ENCODE measurements at places on chromosomes 2 and 18. TPM values are rescaled to one million over a fixed set of nuclear protein-coding genes. Genes with fewer than 3 reads are reported as not detected.

DNA sequence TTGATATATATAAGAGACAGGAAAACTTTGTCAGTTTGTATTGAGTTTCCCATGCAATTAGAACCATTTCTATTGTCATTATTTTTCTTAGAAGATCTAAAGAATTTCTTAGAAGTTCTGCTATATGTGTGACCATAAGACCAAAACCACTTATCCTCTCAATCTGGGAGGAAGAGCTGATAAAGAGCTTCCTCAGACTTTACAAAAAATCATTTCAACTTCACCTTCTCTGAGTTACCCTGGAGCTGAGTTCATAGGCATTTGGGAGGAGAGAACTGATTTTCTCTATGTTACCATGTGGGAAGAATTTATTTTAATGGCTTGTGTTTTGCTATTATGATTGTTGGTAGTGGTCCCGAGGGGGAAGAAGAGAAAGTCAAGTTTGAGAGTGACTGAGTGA lies 329.3 kb downstream of the GPD2 start:
- H3K27ac ChIP-seq, result no peak overlapping the region
- no peak overlapping the region for H3K4me3 ChIP-seq
- H3K36me3 ChIP-seq, result no peaks in the 10 kb centered on the region
- no peak for DNase-seq

- no peak overlapping the region for H3K4me3 ChIP-seq
- no peaks in the 10 kb centered on the region for H3K36me3 ChIP-seq
- no peak overlapping the region for H3K27ac ChIP-seq
- no peak for DNase-seq
- no peaks in the 10 kb centered on the region for H3K27me3 ChIP-seq
These were observed 110.0 kb downstream of the FEZ2 start for GRCh38 chr2:36487947-36488346.

GRCh38 chr2:50763776-50764175 lies 268.2 kb downstream of the NRXN1 start:
- no peaks in the 10 kb centered on the region for H3K4me1 ChIP-seq
- H3K4me3 ChIP-seq, result no peak overlapping the region
- no peak for DNase-seq
- H3K27me3 ChIP-seq, result no peaks in the 10 kb centered on the region
- no peaks in the 10 kb centered on the region for H3K36me3 ChIP-seq

DNA sequence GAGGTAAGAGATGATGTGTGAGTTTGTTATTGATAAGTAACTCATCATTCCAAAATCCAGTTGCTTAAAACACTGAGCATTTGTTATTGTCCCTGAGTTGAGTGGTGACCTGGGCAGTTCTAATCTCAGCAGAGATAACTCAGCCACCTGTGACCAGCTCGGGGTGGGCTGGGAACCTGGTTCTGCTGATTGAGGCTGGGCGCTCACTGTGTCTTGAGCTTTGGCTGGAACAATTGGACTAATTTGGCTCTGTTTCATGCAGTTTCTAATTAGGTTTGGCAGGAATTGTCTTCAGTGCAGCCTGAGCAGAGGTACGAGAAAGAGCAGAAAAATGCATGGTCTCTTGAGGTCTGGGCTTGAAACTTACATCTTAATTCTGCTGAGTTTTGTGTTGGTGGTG lies 144.7 kb downstream of the RNF144A start:
- H3K27ac ChIP-seq, result no peak overlapping the region
- peaks cover 21% of the 10 kb centered on the region for H3K36me3 ChIP-seq
- no peak overlapping the region for H3K4me3 ChIP-seq
- H3K4me1 ChIP-seq, result peaks cover 17% of the 10 kb centered on the region
- H3K27me3 ChIP-seq, result no peaks in the 10 kb centered on the region

The ZRANB3 gene
- 18.5 TPM for total RNA-seq

Data from activated naive CD4-positive, alpha-beta T cell treated with anti-CD3 and anti-CD28 coated beads for 36 hours (primary cell).